Suppressor macrophage treated with lipopolysaccharide for 1 hour (primary cell): ENCODE measurements at places on chromosomes 12 and 14.
A peak's percentile ranks its signal among the peaks of the same experiment; 100 is the strongest.

DNA sequence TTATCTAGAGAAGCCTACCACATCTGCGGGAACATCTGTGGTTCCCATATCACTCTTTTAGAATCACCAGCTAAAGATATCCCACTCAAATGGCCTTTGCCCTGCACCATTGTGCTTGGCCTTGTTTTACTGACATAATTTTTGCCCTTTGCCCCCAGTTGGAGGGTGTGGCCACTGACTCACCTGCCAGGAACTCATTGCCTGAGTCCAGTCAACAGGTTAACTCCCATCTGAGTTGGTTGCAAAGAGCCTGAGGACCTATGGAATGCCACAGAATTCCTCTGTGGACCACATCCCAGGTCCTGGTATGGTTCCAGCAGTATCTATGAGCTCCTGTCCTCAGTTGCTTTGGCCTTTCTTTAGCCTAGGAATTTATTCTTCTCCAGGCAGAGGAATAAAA is 55.7 kb upstream of the PTGR2 start:
- DNase-seq: no peak

- peak; percentile 42 for DNase-seq
These were observed 48.4 kb downstream of the GALNT4 start for GRCh38 chr12:89476232-89476631.

DNA sequence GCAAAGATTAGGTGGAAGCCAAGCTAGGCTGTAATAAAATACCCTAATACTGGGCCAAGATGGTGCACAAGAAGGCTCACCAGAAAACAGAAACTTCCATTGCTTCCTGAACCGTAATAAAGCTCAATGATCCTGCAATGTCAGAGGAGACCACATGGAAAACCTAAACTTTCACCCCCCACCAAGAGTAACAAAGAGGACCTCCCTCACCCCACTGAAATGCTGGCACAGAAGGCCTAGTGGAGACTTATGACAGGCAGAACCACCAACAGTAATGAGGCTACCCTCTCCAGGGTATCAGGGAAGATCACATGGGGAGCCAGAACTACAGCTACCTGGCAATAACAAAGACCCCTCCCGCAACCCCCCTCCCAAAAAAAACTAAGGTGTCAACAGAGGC is 43.1 kb downstream of the CEP83 start:
- DNase-seq: no peak

- no peak for DNase-seq
These were observed 52.0 kb downstream of the HELB start for GRCh38 chr12:66354291-66354690.

DNA sequence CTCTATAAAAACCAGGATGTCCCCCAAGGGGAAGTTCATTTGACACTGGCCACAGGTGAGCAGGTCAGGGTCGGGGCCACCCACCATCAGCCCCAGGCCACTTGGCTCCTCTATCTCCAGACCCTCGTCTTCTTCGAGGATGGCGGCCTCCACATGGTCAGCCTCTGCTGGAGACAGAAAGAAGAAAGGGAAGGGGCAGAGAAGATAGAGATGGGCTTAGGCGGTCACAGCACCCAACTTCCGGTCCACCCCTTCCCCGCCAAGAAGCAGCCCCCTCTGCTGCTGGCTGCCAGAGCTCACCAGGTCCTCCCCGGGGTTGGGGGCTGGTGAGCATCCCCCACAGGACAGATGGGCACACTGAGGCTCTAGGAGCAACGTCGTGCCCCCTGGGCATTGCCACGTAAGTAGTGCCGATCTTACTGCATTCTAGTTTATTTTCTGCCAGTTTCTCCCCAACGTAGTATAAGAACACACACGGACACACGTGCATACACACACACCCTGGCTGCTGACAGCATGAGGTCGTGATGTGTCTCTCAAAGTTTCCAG is 14.2 kb downstream of the BCL11B start:
- DNase-seq: no peak

DNA sequence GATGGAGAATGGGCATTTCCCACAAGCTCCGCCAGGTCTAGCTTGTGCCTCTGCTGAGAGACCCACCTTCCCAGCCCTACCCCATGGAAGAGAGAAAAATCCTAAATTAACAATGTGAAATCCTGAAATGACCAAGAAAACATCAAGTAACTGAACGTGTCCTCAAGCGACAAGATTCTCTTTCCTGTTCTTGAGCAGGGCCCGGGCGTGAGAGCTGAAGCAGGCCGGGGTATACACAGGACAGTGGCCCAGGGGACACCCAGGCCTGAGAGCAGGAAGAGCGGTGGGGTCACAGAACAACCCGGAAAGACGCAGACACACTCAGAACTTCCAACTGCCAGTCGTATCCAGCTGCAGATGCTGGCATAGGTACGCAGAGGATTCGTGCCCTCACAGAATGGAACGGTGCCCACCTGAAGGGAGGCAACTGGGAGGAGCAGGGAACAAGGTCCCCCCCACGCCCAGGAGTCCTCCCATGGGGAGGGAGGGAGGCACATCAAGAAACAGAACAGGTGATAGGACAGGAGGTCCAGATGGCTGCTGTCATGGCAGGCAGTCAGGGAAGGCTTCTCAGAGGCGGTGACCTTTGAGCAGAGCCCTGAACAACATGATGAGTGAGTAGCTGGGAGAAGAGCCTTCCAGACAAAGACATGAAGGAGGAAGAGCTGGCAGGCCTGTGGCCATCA is 9.1 kb downstream of the RIMBP2 start:
- DNase-seq: no peak

DNA sequence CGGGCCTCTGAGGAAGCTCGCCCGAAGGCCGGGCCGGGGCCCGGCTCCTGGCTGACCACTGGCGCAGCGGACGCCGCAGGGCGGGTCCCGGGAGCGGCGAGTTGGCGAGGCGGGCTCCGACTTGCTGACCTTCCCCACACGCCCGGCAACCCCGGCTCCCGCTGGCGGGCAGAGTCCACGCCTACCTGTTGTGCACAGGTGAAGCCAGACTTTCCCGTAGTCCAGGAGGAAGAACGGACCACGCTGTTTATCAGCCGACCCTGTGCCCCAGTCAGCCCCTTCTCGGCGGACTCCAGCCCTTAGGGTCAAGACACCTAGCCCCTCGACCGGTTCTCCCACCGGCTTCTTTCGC is 407 bp downstream of the HEATR5A start:
- DNase-seq: peak; percentile 85

- DNase-seq: no peak
These were observed 193.5 kb upstream of the PLEKHG7 start for GRCh38 chr12:92509156-92509738.

GRCh38 chr14:102893452-102893851 is 29.0 kb upstream of the AMN start:
- DNase-seq: peak; percentile 73

- no peak for DNase-seq
These were observed 80.1 kb downstream of the CHST11 start for GRCh38 chr12:104536841-104537240.

DNA sequence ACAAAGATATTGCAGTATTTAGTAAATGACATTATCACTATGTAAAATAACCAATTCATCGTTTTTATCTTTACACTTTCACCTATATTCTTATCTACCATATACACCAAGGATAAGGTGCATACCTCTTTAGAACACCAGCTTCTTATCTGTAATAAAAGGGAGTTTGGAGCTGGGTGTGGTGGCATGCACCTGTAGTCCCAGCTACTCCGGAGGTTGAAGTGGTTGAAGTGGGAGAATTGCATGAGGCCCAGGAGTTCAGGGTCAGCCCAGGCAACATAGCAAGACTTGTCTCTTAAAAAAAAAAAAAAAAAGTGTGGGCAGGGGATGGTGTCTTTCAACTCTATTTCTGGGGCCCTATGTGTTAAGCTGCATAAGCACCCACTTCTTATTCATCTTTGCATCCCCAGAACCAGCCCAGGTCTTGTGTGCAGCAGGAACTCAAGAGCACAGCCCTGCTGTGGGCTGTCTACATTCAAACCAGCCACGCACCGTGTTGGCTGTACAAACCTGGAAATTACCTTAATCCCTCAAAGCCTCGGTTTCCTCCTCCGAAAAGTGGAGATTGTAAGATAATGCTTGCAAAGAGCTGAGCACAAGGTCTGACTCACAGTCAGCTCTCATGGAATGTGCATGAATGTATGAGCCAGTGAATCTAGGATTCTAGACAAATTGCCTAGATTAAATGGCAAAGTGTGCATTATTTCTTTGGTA is 256.6 kb upstream of the FOXN3 start:
- DNase-seq: no peak

DNA sequence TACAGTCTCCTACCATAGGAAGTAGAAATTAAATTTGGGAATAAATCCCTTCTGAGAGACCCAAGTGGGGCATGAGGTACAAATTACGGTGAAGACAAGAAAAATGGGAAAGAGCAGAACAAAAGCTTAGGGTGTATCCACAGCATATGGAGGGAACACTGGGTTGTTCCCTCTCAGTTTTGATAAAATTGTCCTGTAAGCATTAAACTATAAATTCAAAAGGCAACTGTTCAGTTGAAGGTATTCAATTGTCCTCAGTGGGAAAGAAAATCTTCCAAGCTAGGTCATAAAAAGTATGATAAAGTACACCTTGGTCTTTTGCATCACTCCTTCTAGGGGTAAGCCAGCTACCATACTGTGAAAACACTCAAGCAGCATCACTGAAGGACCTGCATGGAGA is 118.3 kb upstream of the LRFN5 start:
- DNase-seq: no peak

- no peak for DNase-seq
These were observed 179.3 kb downstream of the PCNX1 start for GRCh38 chr14:71086567-71086966.

DNA sequence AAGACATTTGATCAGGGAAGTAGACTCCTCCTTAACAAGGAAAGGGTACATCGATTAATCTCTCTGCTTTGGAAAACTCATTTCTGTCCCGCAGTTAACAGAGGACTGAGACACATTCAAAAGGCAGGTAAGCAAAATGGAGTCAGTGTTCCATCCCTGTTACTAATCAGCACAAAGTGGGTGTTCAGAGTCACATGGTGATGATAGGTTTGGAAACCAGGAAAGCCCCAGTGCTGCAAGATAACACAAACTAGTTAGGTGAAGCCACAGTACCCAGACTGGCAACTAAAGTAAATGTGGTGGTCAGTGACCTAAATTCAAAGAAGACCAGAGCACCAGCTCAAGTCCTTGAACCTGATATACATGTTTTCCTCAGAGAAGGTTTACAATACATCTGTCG is 1.8 kb downstream of the OR4K17 start:
- DNase-seq: peak; percentile 0

DNA sequence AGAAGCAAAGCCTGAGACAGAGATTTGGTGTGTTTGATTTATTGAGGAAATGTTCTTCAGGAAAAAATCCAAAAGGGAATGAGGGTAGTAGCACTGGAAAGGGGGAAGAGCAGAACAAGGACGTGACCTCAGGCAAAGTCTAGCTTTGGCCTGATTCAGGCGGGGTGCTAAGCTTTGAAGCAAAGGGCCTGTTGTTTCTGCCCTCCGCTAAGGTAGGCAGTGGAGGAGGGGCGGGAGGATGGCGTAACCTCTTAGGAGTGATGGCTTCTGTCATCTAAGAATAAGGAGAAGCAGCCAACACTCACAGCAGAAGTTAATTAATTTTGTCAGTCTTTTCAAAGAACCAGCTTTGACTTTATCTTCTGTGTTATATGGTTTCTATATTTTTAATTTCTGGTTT is 20.4 kb downstream of the ABHD12B start:
- no peak for DNase-seq

DNA sequence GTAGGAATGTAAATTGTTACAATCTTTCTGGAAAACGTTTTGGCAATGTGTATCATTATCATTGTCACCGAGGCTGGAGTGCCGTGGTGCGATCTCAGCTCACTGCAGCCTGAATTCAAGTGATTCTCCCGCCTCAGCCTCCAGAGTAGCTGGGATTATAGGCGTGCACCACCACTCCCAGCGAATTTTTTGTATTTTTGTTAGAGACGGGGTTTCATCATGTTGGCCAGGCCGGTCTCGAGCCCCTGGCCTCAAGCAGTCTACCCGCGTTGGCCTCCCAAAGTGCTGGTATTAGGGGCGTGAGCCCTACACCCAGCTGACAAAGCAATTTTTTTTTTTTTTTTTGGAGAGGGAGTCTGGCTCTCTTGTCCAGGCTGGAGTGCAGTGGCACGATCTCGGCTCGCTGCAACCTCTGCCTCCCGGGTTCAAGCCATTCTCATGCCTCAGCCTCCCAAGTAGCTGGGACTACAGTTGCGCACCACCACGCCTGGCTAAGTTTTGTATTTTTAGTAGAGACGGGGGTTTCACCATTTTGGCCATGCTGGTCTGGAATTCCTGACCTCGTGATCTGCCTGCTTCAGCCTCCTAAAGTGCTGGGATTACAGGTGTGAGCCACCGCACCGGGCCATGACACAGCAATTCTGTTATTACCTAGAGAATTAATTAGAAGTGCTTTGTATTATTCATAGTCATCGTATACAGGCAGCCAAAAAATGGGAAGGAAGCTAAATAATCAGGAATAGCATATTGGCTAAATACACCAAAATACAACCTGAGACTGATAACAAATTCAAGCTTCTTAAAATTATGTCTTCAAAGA is 1.2 kb downstream of the ACTR6 start:
- DNase-seq: no peak

DNA sequence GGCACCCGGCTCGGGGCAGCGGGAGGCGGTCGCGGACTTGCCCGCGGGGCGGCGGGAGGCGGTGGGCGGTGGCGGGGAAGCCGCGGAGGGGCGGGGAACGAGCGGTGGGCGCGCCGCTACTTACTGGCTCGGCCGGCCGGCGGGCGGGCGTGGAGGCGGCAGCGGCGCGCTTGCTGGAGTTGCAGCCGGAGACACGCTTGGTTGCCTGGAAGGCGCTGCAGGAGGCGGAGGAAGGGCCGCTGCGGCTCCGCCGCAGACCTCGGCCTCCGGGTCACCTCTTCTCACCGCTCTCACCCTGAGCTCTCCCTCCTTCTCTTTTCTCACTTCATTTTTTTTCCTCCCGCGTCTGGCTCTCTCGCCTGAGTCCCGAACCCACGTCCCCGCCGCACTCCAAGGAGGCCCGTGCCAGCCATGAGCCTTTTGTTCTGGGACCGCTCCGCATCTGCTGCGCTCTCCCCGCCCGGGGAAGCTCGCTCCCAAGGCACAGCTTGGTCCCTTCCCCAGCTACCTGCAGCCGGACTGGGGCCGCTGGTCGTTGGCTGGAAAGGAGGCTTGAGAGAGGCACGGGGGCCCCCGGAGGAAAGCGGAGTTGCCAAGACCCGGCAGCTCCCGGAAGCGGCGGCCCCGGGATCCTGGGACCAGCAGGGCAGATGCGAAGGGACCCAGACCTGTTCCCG is 592 bp upstream of the KCNK10 start:
- no peak for DNase-seq

DNA sequence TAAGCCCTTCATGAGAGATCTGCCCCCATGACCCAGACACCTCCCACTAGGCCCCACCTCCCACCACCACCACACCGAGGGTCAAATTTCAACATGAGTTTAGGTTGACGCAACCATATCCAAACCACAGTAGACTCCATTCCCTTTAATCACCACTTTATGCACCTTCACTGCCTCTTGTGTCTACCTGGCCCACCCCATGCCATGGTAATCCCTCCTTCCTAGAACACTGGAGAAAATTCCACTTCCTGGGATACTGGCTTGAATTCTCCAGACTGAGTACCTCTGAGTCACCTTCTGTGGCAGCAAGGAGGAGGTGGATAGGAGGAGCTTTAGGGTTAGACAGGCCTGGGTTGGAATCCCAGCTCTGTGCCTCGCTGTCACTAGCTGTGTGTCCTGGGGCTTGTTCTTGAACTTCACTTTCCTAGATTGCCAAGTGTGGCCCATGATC is 26.1 kb upstream of the CIPC start:
- DNase-seq: no peak

- DNase-seq: no peak
These were observed 111.4 kb downstream of the CRACR2A start for GRCh38 chr12:3641428-3642018.
